ENCODE measurements at places on chromosomes 16 and 17. TPM values are rescaled to one million over a fixed set of nuclear protein-coding genes. Genes with fewer than 3 reads are reported as not detected.

The BRIP1 gene
- 53.2 TPM for total RNA-seq

The TMC5 gene
- not detected for total RNA-seq

The NACA2 gene
- total RNA-seq: not detected

The NHERF2 gene
- total RNA-seq: 57.3 TPM

The ALOX15B gene
- total RNA-seq: not detected

The TOM1L2 gene
- total RNA-seq: 32.0 TPM

The KRT27 gene
- total RNA-seq: not detected

The BICDL2 gene
- total RNA-seq: not detected

The CES4A gene
- not detected for total RNA-seq

The MKS1 gene
- total RNA-seq: 15.9 TPM

The SLC38A8 gene
- not detected for total RNA-seq

The PAM16 gene
- 125 TPM for total RNA-seq

The KRTAP4-3 gene
- not detected for total RNA-seq

The PPL gene
- total RNA-seq: not detected

The CEP295NL gene
- 0.34 TPM for total RNA-seq

The HOXB5 gene
- total RNA-seq: 0.05 TPM

The GFAP gene
- total RNA-seq: not detected

The CCL1 gene
- not detected for total RNA-seq

The PMFBP1 gene
- total RNA-seq: not detected

The ACSM2A gene
- total RNA-seq: not detected

The GGA2 gene
- total RNA-seq: 11.7 TPM

The KRT23 gene
- total RNA-seq: not detected

The SOX9 gene
- total RNA-seq: 4.0 TPM

The NEUROD2 gene
- not detected for total RNA-seq

The KRT31 gene
- total RNA-seq: not detected

The KRT9 gene
- total RNA-seq: not detected

The FBXL16 gene
- not detected for total RNA-seq

The USP43 gene
- 2.1 TPM for total RNA-seq

The HASPIN gene
- 16.2 TPM for total RNA-seq

The USP6 gene
- total RNA-seq: not detected

The CHMP6 gene
- total RNA-seq: 26.3 TPM

The WWP2 gene
- total RNA-seq: 27.4 TPM

The SLC52A1 gene
- not detected for total RNA-seq

Measured in SJSA1 (cell line).